ENCODE measurements at places on chromosomes 1 and 21. TPM values are rescaled to one million over a fixed set of nuclear protein-coding genes. Genes with fewer than 3 reads are reported as not detected.

The VWA5B1 gene
- total RNA-seq = not detected

The SPATA46 gene
- not detected for total RNA-seq

The HES5 gene
- not detected for total RNA-seq

The CDK18 gene
- 0.89 TPM for total RNA-seq

The TFF2 gene
- total RNA-seq = not detected

The RUNX3 gene
- not detected for total RNA-seq

The OPRD1 gene
- total RNA-seq = not detected

All from smooth muscle cell of the umbilical artery (primary cell).